Activated naive CD4-positive, alpha-beta T cell (primary cell): ENCODE measurements at places on chromosomes 6 and 20.

DNA sequence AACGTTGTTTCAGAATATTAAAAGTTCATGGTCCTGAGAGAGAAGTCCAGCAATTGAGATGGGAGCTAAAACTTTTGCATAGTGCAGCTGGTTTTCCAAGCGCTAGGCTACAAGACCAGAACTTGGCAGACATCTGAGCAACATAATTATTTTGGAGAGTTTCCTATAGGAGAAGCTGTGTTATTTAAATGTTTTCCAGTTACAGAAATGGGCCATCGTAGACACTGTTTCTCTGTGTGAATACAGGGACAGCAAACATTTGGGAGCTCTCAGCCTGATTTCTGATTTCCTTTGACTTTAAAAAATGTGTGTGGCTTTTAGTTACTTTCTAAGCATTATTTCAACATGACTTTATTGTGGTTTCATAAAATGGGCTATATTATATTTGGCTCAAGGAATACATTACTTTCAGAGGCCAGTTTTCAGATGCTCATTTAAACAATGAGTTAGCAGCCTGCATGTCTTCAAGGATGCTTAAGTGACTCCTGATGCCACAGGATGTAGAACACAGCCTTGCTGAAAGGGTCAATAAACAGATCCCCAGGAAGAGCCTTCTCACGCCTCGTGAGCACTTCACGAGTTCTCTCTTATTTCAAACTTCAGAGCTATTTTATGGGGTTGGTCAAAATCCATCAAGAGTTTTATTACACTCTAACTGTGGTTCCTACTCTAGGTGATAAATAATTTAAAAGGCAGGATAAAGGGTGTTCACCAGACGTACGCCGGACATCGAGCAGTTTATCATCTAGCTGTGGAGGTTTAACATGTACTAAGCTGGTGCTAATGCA lies 193.8 kb downstream of the SMOC2 start:
- no peak for DNase-seq

DNA sequence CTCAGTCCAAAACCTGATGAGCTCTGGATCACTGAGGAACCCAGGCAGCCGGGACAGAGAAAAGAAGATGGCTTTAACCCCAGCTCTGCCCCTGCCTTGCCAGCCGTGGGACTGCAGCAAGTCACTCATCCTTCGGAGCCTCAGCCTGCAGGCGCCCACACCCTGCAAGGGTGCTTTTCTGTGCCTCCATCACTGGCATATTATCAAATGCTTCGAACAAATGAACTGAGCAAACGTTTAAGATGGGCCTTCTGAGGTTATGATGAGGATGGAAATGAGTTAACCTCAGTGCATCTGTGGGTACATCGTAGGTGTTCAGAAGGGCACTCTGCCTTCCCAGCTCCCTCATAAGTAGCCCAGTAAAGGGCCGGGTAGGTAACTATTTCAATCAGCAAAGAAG lies 79.0 kb downstream of the NFATC2 start:
- DNase-seq = no peak

DNA sequence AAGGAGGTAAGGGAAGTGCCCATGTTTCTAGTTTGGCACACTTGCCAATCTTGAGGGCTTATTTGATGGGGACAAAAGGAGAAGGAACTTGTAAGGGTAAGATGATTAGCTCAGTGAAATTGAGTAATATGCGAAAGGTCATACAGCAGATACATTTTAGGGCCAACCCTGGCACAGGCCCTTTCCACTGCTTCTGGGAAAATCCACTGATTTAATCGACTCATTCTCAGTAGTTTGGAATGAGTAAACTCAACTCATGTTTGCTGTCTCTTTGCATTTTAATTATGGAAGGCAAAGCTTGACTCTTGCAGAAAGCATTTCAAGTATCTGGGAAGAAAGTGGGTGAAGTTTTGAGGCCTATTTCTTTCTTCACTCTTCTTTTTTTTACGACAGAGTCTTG lies 20.0 kb downstream of the PHF20 start:
- no peak for DNase-seq

DNA sequence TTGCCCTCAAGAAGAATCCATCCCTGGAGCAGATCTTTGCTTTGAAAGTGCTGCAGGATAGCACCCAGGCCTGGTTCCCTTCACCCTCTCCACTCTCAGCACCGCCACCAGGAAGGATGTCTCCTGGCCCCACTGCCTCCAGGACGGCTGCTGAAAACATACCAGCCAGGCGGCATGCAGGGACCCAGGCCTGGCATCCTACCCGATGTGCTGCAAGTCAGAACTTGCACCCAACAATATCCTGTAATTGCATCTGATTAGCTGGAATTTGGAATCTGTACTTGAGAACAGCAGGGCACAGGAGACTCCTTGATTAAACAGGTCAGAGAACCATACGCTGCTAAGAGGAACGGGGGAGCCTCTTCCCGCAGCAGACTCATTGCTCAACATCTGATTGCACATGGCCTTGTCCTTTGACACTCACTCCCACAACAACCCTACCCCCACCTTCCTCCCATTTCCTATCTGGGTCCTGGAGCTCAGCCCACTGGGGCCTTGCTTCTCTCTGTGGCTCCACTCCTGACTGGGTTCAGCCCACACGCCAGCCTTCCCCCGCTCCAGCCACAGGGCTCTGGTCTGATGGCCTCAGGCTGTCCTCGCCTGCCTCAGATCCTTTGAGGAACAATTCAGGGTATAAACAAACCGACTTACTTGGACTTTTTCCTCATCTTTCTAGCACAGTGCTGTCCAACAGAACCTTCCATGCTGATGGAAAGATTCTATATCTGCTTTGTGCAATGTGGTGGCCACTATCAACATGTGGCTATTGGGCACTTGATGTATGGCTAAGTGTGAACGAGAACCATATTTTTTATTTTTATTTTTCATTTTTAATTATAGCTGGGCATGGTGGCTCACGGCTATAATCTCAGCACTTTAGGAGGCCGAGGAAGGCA lies 78.0 kb downstream of the FGD2 start:
- DNase-seq = no peak

GRCh38 chr20:63448031-63448430 lies 24.4 kb downstream of the KCNQ2 start:
- DNase-seq = no peak

- DNase-seq = no peak
These were observed 213.1 kb upstream of the STXBP5 start for GRCh38 chr6:146990821-146991798.

GRCh38 chr6:37759221-37760144 lies 60.0 kb upstream of the ZFAND3 start:
- DNase-seq = no peak

- DNase-seq = no peak
These were observed 14.0 kb upstream of the MRGBP start for GRCh38 chr20:62782149-62782892.

- DNase-seq = no peak
These were observed 28.8 kb downstream of the FERMT1 start for GRCh38 chr20:6094063-6094462.

GRCh38 chr20:63163596-63164483 lies 52.1 kb downstream of the YTHDF1 start:
- DNase-seq = no peak

- DNase-seq = no peak
These were observed 3.5 kb upstream of the HTR1B start for GRCh38 chr6:77466451-77467437.

DNA sequence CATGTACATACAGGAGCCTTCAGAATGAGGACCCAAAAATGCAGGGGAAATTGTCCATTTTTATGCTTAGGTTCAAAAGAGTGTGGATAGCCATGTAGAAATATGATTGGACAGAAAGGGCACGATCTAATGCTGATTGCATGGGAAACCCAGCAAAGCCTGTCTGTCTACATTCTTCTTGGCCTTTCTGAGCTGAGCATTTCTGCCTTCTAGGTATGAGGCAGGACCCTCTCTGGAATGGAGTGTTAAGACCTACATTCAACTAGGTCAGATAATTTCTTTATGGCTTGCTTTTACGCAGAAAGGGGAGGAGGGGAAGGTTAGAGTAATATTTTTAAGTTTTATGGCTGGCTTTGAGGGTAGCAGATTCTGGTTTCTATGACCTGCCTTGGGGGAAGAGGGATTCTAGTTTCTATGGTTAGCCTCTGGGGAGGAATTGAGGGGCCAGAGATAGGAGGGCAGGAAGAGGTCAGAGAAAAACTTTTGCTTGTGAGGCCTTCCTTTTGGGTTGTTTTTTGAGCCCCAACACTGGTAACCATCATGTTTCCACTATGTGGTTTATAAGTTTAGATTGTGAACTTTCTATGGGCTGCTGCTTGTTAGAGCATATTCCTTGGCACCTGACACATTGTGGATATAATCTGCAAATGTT lies 63.5 kb downstream of the LYRM2 start:
- DNase-seq = no peak

- no peak for DNase-seq
These were observed 131.4 kb downstream of the BTBD3 start for GRCh38 chr20:12049125-12049524.

DNA sequence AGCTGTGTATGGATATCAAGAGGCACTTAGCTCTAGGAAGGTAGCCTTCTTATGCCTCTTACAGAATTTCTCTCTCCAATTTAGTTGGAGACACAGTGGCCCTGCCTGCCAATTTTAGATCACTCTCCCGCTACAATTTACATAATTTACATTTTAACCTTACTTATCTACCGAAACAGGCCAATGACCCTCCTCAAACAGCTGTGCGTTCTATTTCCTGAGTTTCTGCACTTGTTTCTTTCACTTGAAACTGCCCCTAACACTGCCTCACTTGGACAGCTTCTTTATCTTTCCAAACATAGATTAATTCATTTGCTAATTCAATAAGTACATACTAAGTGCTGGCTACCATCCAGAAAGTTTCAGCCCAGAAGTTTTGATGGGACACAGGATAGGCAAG lies 52.9 kb upstream of the HDDC2 start:
- no peak for DNase-seq

DNA sequence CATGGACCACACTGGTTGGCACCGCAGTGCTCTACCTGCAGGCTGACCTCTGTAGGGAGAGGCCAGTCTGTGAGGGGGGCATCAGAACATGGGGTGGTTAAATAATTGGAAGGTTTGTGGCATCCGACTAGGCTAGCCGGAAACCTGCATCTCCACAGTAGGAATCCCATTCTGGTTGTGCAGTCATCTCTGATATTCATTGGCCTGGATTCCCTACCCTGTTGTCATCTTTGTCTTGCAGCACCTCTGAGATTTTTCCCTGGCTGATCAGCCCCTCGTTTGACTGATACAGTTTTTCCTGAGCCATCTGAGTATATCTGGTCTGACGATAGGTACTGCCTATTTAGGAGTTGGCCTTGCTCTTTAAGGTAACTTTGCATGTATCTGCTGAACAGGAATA lies 259.4 kb downstream of the TMEM242 start:
- no peak for DNase-seq

DNA sequence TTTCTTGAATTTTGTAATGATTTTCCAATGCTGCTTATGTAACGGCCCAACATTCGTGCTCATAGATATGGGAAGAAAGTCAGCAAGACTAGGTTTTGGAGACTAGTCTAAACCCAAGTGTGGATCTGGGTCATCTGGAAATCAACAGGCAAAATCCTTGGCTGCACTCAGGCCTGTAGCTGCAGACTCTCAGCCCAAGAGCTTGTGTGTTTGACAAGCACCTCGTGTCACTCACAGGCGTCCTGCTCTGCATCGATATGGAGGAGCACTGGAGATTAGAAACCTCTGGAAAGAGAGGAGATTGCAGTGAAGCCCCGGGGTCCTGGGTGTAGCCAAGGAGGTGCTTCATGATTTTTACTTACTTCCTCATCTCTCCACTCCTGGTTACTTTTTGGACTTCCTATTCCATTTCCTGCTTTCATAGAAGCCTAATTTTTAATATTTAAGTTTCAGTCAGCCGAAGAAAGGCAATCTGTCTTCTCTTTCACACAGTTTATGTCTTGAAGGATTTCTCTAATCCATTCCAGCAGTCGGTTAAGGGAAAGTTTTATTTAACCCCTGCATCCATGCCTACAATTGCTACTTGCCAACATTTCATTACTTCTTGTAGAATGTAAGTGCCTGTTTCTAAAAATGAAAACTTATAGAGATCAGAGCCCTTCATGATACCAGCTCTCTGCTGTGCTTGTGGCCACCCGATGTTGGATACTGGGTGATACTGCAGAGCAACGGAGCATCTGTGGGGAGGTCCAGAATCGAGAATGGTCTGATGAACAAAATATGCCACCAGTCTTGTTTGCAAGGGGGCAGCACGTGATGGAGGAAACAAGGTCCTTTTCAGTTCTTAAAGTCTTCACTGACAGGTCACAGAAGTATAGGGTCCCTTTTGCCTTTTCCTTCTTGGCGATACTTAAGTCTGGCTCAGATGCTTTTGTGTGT lies 296.3 kb downstream of the QKI start:
- DNase-seq = no peak
